GM04503 (cell line): ENCODE measurements at places on chromosomes 4 and X.

- DNase-seq: no peak
These were observed 48.6 kb downstream of the ACOX3 start for GRCh38 chr4:8391972-8392371.

DNA sequence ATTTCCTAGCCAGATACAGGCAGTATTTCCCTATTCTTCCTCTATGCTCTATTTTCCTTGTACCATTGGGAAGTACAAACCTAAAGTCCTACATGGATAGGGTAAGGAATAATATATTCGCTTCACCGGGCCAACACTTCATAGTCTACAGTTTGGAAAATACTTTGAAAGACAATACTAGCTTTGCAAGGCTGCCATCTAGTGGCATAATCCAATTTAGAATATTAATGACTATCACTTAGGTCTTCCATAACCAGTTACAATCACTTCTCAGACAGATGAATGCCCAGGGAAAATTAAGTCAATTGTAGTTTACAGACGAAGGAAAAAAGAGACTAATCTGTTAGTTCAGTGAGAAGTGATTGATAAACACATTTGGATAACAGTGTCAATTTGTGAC lies 141.0 kb upstream of the FAM47C start:
- DNase-seq: no peak

DNA sequence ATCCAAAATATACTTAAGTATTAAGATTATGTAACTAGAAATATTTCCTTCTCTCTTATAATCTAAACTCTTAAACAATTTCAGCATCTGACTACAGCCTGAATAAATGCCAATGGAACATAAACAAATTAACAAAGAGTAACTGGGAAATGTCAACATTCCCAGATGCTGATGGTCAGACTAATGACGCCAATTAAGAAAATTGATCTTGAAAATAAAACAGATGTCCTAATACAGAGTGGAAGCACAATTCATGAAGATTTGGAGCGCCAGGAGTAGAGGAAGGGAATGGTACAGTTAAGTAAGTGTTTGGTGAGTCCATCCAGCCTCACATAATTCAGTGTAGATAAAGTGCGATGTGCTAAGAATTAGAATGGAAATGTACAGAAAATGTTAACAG lies 203.7 kb upstream of the NWD2 start:
- no peak for DNase-seq

DNA sequence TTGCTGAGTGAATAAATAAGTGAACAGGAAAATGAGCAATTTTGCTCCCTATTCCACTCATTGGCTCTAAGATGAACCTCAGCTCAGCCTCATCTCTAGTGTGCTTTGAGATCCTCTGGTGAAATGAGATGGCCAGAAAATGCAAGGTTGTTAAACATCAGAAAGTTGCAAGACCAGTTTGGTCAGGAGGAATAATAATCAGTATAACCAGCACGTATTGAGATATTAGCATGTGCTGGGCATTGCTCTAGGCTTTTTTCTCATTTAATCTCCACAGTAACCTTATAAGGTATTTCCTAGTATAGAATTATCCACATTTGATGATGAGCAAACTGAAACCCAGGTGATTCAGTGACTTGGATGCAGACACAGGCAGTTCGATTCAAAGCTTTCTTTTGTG lies 110.5 kb upstream of the PAK3 start:
- no peak for DNase-seq

DNA sequence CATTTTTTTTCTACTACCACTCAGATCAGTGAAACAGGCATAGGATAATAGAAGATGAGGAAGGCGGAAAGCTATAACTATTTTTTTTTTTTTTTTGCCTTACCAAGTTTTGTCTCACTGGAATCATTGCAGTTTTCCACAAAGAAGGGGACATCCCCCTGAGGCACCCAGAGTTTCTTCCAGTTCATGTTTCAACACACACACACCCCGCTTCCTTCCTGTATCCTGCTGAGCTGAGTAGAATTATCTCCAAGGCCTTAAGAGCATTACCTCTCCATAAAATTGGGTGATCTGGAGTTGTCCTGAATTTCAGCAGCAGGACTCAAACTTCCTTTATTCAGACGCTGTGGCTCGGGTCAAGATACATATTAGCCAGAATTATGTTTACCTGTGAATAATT lies 111.9 kb downstream of the PALLD start:
- DNase-seq: no peak

DNA sequence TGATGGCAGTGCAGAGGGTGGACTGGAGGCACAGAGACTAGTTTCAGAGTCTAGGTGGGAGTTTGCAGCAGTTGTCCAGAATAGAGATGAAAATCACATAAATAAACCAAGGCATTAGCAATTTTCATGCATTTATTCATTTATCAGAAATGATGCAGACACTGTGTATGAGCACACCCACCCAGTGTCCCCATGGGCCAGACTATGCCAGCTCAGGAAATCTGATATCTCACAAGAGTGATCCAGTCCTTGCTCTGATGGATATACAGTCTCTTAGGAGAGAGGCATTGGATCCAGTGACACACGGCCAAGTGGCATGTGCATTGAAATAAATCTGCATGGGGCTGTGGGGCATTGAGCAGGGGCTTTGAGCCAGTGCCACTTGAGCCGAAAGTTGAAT lies 228.2 kb downstream of the FRMPD4 start:
- DNase-seq: no peak

DNA sequence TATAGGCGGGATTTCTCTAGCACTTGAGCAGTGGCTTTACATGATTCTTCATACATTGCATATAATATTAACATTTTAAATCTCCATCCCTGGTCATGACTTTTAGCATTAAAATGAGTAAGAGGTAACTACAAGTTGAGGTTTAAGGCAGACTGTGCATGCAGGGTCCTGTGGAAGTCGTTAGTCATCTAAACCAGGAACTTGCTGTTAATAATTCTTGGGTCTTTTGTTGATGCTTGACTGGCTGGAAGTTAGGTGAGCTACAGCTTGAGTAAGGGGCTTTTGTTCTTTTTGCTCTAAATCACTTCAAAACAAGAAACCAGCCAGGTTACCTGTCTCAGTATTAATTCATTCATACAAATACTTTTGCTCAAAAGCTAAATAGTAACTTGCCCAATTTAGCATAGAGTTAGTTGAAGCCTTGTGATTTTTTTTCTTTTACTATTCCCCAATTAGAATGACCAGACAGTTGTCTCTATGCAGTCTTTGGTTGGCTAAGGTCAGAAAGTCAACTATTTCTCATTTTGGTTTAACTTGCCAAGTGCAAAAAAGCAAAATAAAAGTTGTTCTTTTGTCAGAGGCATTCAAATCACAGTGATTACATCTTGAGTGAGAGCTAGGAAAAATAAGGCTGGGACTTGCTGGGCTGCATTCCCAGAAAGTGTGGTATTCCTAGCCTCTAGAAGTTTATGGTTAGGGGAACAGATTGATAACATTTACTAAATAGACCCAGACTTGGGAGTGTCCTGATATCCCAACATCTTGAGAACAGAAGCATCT lies 516.9 kb downstream of the PDHA2 start:
- no peak for DNase-seq

GRCh38 chr4:103002551-103002950 lies 17.0 kb downstream of the SLC9B1 start:
- DNase-seq: no peak

GRCh38 chrX:21658152-21658737 lies at the start of gene KLHL34:
TSS of gene KLHL34 (minus strand) at chrX:21658330. CDS start at chrX:21657788, 542 bp downstream.
- no peak for DNase-seq

DNA sequence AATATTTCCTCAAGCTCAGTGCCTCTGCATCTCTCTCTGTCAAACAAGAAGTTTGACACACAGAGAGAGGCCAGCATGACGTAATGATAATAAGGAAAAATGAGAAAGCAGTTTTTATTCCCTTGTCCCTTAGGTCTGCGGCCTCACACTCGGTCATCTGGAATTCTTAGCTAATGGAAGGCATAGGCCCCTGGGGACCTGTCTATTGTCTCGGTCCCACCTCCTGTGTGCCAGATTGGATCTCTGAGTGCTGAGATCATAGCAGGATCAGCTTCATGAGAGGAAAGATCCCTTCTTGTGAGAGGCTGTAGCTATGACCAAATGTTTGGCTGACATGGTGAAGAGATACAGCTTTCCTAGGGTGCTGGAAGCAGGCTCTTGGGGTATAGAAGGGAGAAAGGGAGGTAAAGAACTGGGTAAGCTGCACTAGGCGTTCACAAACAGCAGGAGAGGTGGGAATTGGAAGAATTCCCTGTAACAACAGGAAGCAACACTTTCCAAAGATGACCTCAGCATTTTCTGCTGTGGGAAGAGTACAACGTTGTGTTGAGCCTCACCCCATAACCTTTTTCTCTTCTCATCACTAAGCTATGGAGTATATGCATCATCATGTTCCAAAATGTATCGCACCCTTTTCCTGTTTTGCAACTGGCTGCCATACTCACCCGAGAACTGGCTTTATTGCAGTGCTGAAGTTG lies 20.2 kb downstream of the TMEM31 start:
- peak; percentile 62 for DNase-seq

- no peak for DNase-seq
These were observed 32.4 kb upstream of the ZCCHC4 start for GRCh38 chr4:25280210-25280609.

- no peak for DNase-seq
These were observed 11.7 kb downstream of the LIN54 start for GRCh38 chr4:82998898-82999297.

DNA sequence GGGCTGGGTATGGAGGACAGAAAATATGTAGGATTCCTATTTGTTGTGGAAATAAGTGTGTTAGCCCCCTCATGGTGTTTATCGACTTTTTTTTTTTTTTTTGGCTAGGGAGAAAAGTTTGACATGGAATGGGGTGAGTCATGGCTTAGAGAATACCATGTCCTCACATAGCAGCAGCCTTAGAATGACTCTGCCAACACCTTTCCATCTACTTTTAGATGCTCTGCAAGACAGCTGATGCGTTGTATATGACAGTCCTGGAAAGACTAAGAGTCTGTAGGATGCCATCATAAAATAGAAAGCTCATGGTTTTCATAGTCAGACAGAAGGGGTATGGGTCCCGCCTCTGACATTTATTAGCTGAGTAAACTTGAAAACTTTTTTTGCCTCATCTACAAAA lies 37.7 kb downstream of the MTTP start:
- no peak for DNase-seq

DNA sequence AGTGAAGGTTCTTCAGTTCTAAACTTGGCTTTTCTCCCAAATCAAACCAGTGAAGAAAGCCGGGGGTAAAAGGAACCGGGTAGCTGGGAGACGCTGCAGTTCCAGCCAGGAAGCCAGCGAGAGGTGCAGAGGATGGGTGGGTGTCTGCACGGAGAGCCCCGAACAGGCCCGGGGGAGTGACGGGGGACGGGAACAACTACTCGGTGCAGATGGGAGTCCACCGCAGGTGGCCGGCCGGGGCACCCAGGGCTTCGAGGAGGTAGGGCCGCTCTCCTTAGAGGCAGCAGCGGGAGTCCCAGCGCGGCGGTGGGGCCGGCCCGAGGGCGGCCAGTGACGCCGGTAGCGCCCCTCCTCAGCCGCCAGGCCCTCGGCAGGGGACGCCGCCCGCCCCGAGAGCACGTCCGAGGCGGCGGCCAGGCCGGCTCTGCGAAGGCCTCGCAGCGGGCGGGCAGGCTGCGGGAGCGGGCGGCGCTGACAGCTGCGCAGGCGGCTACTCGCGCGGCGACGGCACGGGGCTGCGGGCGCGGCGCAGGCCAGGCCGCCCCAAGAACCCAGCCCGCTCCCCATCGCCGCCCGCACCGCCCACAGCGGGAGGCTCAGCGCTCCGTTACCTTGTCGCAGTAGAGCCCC lies 449 bp downstream of the FBXL5 start:
- DNase-seq: no peak

DNA sequence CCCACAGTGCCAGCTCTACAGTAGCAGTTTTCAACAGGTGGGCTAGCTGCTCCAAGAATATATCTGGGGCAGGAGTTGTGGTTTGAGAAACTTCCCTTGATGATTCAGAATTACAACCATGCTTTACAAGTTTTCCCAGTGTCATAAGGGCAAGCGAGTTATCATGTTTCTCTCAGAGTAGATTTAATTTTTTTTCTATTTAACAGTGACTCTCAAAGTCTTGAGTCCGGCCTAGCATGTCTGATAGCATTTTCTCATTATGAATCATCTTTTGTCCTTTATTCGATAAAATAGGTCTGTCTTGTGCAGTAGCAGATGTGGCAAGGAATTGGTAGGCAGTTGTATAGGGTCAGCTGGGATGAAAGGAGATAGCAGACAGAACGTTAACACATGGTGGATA lies 62.2 kb upstream of the SPANXD start:
- peak; percentile 9 for DNase-seq

GRCh38 chr4:73853718-73854473 lies 800 bp downstream of the PF4V1 start:
- no peak for DNase-seq

GRCh38 chr4:112973750-112974251 lies 75.7 kb upstream of the ANK2 start:
- no peak for DNase-seq

GRCh38 chrX:153301746-153302145 lies 19.8 kb downstream of the PNMA6F start:
- DNase-seq: no peak

DNA sequence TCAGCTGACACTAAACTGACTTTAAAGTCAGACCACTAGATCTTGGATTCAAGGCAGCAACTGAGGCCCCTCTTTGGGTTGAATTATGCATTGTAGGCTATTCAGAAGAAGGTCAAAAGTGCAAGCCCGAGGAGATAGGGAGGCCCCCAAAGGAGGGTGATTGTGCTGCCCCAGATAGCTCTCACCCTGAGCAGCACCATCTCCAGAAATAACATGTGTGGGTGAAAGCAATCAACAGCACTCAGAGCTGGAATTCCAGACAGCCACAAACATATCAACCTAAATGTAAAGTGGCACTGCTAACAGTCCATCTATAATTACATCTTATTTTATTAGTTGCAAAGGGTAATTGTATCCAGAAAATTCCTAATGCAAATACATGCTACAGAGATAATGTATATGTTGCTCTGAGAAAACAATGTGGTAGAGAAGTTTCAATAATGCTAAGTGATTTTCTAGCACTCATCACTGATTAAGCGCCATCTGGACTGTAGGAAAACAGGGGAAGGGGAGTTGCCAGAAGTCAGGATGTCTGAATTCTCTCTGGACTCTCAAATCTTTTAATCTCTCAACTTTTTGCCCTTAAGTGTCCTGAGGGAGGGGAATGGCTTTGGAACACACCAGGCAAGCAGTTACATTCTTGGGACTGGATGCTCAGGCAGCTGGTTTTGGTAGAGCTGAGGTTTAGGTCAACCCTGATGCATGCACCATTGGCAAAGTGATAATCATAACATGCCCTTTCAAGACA lies 61.8 kb upstream of the SFRP2 start:
- no peak for DNase-seq

DNA sequence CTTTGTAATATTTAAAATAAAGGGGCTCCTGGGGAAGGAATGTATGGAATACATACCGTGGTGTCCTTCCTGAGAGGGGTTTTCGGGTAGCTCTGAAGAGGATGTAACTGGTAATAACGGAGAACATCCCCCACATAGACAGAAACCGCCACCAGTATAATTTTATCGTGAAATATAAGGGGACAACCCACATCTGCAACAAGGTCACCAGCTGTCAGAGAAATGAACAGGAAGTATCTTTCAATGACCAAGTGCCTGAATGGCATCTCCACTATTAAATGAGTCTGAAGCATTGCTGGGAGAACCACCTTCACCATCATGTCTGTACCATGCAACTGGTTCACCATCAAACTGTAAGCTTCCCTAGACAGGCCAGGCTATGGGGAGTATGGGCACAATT lies 31.7 kb downstream of the RNF175 start:
- no peak for DNase-seq

GRCh38 chr4:155818639-155819038 lies 47.4 kb downstream of the ASIC5 start:
- no peak for DNase-seq
